ENCODE measurements at places on chromosomes 2 and 18.

DNA sequence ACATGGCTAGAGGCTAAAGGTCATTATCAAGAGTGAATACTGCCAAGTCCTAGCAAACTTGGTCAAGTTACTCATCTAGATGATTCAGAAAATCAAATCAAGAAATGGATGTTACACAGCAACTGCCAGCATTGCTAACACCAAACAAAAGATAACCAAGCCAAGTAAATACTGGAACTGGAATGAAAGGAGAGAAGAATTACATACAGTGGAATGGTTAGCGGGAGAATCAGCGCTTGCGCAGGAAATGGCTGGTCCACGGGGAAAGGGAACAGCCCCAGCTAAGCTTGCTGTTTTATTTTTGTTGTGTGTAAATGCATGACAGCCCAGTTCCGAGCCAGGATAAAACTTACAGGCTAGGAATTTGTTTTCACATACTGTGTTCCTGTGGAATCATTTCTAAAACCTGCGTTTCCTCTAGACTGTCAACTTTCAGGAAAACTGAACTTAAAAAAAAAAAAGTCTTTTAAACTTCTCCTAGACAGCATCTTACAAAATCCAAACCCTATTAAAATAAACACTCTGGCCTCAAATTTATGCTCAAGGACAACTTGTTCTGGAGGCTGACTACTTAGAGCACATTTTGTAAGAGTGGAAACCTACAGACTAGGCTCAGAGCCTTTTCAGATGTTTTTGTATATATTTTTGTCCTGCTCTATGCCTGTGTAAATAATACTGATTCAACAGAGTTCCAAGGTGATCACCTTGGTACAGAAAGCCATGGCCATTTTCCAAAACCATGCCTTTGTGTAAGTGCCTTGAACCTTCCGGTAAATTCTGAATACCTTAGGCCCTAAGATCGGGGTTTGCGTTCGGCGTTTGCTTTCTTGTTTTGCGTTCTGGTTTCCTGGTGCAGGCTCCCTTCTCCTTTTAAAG lies 30.7 kb upstream of the TXNDC2 start:
- no peak for DNase-seq

- DNase-seq: no peak
These were observed 67.4 kb downstream of the HS1BP3 start for GRCh38 chr2:20583425-20583881.

- peak; percentile 25 for DNase-seq
These were observed 313.0 kb upstream of the SLC39A10 start for GRCh38 chr2:195343942-195344530.

- no peak for DNase-seq
These were observed 40.5 kb downstream of the ABHD3 start for GRCh38 chr18:21664069-21664468.

- DNase-seq: no peak
These were observed 79.9 kb downstream of the MYO5B start for GRCh38 chr18:50115095-50115494.

GRCh38 chr2:236221798-236222197 lies 42.4 kb downstream of the ASB18 start:
- DNase-seq: no peak

- peak; percentile 18 for DNase-seq
These were observed 75.3 kb upstream of the MGAT4A start for GRCh38 chr2:98806236-98806697.

- peak; percentile 4 for DNase-seq
These were observed 93.2 kb downstream of the CABYR start for GRCh38 chr18:24231773-24232735.
